ENCODE measurements at places on chromosomes 1 and 21.

GRCh38 chr1:222975472-222976122 is 160.8 kb downstream of the DISP1 start:
- DNase-seq, result no peak

GRCh38 chr1:7346600-7347570 is 424.2 kb upstream of the VAMP3 start:
- no peak for DNase-seq

DNA sequence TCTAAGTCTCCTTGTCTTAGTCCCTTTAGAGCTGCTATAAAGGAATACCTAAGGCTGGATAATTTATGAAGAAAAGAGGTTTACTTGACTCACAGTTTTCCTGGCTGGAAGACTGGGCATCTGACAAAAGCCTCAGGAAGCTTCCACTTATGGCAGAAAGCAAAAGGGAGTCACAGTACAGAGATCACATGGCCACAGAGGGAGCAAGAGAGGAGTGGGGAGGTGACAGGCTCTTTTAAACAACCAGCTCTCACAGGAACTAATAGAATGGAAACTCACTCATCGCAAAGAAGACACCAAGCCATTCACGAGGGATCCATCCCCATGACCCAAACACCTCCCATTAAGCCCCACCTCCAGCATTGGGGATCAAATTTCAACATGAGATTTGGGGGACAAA is 68.8 kb downstream of the DDAH1 start:
- no peak for DNase-seq

GRCh38 chr1:33848205-33848937 is 15.5 kb upstream of the HMGB4 start:
- DNase-seq, result no peak

GRCh38 chr1:204744107-204744779 is 58.7 kb upstream of the LRRN2 start:
- no peak for DNase-seq

DNA sequence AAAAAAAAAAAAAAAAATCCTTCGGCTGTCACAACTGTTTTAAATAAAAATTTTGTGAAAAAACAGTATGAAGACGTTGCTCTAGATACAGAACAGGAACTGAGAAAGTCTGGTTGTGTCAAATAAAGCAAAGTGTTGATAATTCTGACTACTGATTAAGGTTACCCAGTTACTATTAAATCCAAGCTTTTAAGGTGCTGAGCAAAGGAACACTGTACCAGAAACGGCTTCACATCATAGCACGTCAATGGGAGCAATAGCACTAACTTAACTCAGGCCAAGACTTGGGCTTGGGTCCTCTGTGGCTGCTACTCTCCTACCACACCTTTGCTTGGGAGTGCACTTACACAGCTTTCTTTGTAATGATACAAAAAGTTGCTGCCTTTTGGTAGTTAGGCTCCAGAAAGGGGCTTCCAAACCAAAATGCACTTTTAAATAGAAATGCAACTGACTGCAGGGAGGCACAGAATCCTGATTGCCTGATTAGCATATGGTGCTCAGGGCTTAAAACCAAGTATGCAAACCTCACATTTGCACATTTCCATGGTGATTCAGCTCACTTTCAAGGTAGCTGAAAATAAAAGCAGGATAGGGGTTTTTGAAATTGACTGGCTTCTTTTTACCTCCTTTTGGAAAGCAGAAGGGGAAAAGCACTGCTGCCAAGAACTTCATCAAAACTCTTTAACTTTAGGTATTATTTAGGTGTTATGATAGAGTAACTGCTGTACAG is 6.3 kb downstream of the MCL1 start:
- DNase-seq, result no peak

- DNase-seq, result no peak
Observed at GRCh38 chr1:21816602-21817302, 4.7 kb downstream of the LDLRAD2 start.

- no peak for DNase-seq
Observed at GRCh38 chr1:53733975-53734649, 4.9 kb downstream of the GLIS1 start.

DNA sequence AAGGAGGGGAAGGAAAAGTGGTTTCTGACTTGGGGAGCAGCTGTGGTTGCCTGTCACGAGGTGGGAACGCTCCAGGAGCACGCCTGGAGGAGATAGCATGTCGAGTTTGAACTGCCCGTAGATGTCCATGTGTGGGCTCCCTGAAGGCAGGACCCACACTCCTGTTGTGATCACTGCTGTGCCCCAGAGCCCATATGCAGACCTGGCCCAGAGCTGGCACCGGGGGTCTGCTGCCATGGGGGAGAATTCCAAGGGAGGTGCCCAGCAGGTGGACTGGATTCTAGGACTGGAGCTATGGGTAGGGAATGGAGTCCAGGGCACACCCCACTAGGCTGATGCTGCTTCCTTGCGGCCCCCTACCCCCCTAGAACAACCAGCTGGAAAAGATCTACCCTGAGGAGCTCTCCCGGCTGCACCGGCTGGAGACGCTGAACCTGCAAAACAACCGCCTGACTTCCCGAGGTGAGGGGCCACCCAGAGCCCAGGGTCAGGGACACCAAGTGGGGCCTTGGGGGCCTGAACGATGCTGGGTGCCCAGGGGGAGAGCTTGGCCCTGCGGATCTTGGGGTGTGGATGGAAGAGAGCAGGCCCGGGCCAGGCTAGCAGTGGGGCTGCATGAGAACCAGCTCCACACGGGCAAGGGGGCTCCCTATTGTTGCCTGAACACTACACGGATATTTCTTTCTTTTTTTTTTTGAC is 9.3 kb downstream of the PODN start:
- DNase-seq, result no peak

DNA sequence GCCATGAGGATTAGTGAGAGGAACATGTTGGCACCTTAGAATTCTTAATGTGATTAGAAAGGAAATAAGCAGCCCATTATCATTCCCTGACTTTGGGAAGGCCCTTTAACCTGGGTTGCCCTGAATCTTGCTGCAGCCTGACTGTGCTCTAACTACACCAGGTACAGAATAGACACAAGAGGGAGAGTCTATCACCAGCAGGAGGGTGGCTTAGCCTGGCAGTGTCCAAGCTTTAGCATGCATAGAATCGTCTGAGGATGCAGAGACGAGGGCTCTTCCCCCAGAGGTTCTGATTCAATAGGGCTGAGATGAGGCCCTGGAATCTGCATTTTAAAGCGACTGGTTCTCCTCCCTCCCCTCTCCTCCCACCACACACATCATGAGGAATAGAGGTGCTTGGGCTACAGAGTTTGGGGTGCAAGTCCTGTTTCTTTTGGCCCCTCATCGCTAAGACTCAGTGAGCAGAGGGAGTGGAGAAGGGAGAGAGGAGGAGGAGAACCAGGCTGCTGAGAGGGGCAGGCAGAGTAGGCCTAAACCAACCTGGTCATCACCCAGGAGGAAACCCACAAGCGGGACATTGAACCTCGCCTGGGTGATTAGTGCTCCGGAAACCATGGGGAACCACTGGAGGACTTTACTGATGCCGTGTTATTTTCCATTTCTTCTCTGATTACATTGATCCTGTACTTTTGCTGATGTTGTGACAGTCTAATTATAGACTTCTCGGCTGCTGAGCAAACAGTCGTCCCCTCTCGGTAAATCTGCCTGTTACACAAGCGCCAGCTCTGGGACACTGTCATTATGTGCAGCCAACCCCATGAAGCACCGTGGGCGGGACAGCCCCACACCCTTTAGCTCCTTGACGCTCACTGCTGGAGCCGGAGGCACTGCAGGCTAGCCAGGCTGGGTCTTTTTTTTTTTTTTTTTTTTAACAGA is 6.3 kb upstream of the TENT5C start:
- DNase-seq, result no peak

- no peak for DNase-seq
Observed at GRCh38 chr1:192933744-192934143, 124.9 kb downstream of the RGS2 start.

GRCh38 chr1:182183606-182184005 is 122.1 kb upstream of the ZNF648 start:
- no peak for DNase-seq

DNA sequence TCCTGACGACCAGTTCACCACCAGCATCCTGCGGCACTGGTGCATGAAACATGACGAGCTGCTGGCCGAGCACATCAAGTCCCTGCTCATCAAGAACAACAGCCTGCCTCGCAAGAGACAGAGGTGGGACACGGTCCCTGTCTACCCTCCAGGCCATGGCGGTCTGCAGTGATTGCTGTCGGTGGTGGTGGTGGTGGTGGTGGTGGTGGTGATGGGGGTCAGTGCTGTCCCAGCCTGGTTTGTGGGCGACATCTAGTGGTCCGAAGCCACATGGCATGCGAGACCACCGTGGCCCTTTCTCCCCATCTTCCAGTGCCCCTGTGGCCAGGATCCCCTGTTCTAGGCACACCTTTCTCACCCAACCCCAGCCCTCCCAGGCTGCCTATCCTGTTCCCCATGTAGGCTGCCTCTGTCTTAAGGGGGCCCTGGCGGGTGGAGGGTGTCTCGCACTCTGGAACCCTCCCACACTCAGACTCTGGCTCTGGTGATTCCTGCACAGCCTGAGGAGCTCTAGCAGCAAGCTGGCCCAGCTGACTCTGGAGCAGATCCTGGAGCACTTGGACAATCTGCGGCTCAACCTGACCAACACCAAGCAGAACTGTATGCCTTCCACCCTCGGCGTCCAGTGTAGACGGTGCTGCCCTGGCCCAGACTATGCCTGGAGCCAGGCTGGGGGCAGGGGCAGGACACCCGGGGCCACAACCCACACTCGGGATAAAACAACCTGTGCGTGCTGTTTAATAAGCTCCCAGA is 3.2 kb upstream of the SLC27A3 start:
- no peak for DNase-seq

- no peak for DNase-seq
Observed at GRCh38 chr1:36523850-36524249, 41.1 kb upstream of the CSF3R start.

- DNase-seq, result no peak
Observed at GRCh38 chr1:88736633-88737248, 52.7 kb downstream of the PKN2 start.

- no peak for DNase-seq
Observed at GRCh38 chr1:231841616-231842344, 215.2 kb downstream of the DISC1 start.

- no peak for DNase-seq
Observed at GRCh38 chr1:1596493-1597274, 3.3 kb downstream of the FNDC10 start.

GRCh38 chr1:181149326-181150125 is 61.0 kb downstream of the IER5 start:
- no peak for DNase-seq

GRCh38 chr1:63857478-63857877 is 83.7 kb downstream of the ROR1 start:
- no peak for DNase-seq

GRCh38 chr1:66415866-66416265 is 118.1 kb upstream of the SGIP1 start:
- no peak for DNase-seq

DNA sequence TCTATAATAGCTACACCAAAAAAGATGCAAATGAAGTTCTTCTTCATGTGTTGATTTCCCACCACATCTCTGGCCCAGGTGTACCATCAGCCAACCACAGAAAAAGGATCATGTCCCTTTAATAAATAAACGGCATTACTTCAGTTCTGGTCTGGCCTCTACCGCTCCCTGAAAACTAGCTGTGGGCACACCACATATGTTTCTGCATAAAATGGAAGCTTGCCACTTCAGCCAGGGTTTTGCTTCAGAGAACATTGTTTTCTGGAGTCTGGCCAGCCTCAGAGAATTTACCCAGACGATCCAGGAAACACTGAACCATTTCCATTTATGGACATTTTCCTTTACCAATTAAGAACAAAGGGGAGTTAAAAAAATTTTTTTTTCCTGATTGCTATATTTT is 5.8 kb upstream of the LAMC2 start:
- no peak for DNase-seq

- no peak for DNase-seq
Observed at GRCh38 chr1:87941337-87941946, 612.8 kb downstream of the LMO4 start.

DNA sequence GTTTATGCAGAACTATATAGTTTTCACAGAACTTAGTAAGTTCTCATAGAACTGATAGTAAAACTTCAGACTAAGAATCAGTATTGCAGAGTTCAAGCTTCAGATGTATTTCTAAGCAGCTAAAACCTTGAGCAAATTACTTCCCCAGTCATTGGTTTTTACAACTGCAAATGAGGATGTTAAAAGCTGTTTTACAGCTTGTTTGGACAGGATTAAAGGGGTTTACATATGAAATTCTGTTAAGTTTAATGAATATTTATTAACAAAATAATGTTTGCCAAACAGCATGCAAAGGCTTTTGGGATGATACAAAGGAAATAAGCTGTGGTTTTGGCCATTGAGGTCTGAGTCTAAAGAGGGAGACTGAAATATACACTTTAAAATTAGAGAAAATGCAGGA is 39.1 kb downstream of the CRB1 start:
- no peak for DNase-seq

DNA sequence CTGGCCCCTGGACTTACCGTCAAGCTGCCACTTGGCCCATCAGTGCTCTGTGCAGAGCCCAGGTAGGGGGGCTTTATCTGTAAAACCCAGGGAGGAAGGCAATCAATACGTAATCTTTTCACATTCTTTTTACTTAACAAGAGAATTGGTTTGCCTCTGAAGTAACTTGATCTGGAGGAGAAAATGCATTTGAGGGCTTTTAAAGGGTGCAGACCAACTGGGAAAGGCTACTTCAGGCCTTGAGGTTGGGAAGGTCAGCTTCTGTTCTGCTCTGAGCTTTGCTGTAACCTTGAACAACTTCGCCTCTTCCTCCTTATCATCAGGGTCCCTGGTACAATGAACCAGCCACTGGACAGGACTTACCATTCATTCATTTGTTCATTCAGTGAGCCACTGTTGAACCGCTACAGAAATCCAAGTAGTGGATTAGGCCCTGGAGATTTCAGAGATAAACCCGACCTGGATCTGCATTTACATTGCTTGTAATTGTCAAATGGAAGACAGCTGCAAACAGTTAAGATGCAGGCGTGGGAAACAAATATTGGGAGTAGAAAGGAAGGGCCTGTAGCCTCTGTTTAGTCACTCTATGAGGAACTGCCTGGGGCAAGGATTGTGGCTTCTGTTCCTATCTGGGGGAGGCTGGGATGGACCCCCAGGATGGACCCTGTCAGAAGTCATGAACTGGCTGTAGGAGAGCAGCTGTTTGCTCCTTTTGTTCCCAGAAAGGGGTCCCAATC is 90.9 kb downstream of the MAN1C1 start:
- no peak for DNase-seq

DNA sequence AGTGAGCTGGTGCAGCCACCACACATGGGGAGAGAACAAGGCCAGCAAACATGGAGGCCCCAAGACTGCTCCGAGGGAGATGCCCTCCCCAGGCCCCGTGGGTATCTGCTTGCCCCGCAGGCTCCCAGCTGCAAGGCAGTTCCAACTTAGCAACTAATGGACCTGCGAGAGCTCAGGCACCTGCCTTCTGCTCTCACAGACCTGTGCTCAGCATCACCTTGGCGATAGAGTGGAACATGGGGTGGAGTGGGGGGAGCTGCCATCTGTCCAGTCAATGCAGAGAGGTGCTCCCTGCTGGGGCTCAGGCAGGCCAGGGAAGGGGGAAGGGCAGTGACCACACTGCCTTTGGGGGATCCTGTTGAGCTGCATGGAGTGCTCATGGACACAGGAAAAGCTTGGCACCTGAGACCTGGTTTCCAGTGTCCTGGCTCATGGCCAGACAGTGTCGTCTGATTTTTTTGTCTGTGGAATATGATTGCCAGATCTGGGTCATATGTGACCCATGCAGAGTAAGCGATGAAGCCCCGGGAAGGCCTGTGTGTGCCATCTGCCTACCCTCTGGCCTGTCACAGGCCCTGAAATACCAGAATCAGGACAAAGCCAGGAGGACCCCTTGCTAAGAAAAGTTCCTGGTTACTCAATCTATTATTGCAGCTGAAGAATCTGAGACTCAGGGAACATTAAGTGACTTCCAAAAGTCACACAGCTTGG is 39.9 kb upstream of the TENT5C start:
- DNase-seq, result no peak

- no peak for DNase-seq
Observed at GRCh38 chr1:12251442-12251841, 21.6 kb downstream of the VPS13D start.

Data from stimulated activated CD4-positive, alpha-beta T cell treated with anti-CD3 and anti-CD28 coated beads, Interleukin-1b, Interleukin-23, amount 100 ng/mL, for 1 hour (primary cell).